ENCODE measurements at places on chromosomes 2 and 18.

- DNase-seq = no peak
These were observed 42.4 kb upstream of the NABP1 start for GRCh38 chr2:191635333-191636234.

DNA sequence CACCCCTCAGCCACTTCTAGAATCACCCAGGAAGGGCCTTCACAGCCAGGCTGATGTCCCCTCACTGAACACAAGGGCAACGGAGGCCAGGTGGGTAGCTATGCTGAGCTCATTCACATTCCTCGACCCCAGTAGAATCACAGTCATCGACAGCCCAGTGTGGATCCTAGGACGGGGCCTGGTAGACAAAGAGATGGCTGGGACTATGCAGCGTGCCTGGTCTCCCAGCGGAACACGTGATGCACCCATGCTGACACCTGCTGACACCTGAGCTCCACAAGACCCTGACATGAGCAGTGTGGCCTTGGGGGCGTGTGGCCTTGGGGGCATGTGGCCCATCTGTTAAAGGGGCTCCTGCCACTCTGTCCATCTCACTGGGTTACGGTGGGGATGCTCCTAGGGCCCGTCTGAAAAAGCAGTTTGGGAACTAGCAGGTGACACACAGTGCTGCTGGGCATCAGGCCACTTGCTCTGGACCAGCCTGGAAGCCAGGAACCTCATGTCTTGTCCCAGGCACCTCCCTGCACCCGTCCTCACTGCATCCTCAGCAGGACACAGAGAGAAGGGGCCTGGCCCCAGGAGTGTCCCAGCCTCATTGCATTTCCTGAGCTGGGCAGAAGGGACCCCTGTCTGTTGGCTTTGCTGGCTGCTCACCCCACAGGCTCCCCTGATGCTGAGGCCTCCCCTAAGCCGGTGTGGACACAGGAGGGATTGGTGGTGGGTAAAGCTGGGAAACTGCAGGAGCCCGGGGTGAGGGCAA lies 9.7 kb downstream of the ECEL1 start:
- no peak for DNase-seq

DNA sequence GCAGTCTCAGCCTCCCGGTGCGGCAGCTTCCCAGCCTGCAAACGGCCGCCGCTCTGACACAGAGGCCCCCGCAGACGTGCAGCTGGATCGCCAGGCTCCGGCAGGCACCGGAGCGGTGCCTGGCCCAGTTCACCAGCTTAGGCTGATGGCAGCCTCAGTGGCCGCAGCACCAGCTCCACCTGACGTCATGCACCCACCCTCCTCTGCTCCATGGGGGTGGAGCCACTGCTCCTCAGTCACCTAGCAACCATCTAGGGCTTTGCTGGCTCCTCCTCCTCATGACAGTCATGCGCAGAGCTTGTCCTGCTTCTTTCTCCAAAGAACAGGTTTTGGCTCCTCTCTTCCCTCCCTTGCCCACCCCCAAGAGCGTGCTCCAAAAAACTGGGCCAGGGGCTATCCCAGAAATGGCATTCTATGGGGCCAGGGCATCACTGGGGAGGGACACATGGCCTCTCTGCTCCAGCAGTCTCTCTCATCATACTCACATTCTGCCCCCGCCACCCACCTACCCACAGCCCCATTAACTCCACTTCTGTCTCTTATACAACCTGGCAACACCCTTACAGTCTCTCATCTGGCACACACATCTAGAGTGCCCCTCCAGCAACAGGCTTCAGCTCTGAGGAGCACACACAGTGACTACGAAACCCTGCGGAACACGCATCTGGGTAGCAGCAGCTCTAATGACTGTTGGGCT lies 5.5 kb downstream of the DCTN1 start:
- DNase-seq = no peak

GRCh38 chr2:238272156-238272555 lies 16.3 kb downstream of the PER2 start:
- DNase-seq = no peak

- no peak for DNase-seq
These were observed 35.1 kb upstream of the CD8A start for GRCh38 chr2:86825693-86826381.

- no peak for DNase-seq
These were observed 76.0 kb downstream of the RNF144A start for GRCh38 chr2:6993229-6993640.

DNA sequence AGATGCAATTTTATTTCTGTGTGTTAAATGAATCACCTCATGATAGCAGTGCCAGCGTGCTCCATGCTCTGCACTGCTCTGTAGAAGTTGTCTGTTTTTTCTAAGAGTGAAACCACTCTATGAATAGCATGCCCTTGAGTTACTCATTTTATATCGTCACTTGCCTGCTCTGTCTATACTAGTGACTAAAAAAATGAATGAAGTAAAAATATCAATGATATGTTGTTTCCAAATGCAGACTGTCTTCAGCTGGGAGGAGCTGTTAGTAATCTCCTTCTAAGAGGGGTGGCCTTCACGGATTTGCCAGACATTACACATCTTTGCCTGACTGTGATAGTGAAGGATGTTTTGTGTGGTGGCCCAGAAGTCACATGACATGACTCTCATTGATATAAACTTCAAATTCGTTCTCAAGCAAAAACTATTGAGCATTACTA lies 852.1 kb downstream of the CNTNAP5 start:
- DNase-seq = no peak

- DNase-seq = no peak
These were observed 245.7 kb downstream of the IKZF2 start for GRCh38 chr2:212905640-212906201.

DNA sequence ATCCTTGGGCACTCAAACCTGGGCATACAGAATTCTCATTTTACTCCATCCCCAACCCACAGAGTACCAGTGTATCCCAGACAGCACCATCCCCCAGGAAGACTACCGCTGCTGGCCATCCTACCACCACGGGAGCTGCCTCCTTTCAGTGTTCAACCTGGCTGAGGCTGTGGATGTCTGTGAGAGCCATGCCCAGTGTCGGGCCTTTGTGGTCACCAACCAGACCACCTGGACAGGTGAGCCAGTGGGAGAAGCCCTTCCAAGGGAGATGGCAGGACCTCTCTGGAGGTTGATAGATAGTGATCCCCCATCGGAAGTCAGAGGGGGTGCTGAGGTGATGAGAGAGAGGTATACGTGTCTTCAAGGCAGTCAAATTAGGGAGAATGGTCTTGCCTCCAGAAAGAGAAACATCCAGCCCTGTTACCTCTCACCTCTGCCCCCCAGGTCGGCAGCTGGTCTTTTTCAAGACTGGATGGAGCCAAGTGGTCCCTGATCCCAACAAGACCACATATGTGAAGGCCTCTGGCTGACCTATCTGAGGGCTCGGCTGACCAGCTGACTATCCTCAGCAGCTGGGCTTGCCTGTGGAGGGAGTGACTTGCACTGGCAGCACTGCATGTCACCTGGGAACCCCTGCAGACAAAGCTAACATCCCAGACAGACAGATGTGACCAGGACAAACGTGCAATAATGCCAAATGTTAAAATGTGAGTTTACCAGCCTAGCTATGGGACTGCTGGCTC lies 9.5 kb downstream of the PKDCC start:
- no peak for DNase-seq

DNA sequence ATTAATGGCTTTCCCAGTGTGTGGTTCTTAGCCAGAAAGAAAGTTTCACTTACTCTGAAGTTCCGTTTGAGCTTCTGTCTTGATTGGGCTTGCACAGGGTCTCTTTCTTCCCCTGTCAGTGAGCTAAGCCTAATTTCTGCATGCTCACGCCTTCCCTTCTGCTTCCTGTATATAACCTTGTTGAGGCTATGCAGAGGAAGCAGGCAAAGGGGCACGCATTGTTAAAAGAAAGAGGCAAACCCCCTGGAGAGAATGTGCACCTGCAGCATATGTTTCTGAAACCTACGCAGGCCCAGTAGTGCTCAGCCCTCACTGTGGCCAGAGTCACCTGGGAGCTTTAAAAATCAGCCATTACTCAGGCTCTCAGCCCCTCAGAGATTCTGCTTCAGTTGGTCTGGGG lies 14.5 kb upstream of the PLA2R1 start:
- DNase-seq = no peak

- DNase-seq = no peak
These were observed 275.8 kb downstream of the NDUFA10 start for GRCh38 chr2:239749272-239749873.

GRCh38 chr18:3874125-3874524 lies 424.2 kb downstream of the TGIF1 start:
- no peak for DNase-seq

All from stimulated activated CD4-positive, alpha-beta T cell treated with anti-CD3 and anti-CD28 coated beads, Interleukin-15, amount 100 ng/mL, for 1 hour (primary cell).